Stimulated activated CD4-positive, alpha-beta T cell treated with anti-CD3 and anti-CD28 coated beads, Interleukin-1b, Interleukin-23, amount 100 ng/mL, for 48 hours (primary cell): ENCODE measurements at places on chromosomes 3 and 15.

DNA sequence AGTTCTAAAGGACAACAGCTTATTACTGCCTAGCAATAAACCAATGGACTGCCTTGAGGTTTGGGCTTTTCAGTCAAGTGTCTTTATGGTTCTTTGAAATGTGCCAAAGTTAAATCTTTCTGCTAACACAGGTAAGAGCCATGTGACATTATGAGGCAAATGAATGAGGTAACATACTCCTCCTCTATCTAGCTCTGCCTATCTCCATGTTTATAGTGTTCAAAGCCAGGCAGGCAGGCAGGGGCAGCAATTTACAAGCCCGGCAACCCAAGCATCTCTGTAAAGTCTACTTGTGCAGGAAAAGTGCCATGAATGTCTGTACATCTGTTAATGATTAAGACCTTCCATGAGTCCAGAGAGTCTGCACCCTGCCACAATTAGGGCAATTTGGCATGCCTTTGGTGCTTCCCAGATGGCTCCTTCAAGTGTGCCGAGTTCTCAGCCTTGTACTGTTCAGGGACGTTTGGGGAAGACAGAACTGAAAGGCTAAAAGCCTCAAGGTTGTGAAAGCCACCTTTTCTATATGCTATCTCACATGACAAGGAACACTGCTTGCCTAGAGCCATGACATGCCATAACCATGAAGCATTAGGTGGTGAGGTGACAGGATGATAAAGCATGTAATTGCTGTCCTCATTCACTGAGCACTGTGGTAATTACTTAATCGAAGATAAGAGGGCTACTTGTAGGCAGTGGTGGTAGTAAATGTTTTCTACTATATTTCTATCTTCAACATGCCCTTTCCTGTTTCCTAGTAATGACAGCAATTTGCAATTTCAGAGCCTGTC is 41.4 kb upstream of the EIF1B start:
- DNase-seq: no peak

DNA sequence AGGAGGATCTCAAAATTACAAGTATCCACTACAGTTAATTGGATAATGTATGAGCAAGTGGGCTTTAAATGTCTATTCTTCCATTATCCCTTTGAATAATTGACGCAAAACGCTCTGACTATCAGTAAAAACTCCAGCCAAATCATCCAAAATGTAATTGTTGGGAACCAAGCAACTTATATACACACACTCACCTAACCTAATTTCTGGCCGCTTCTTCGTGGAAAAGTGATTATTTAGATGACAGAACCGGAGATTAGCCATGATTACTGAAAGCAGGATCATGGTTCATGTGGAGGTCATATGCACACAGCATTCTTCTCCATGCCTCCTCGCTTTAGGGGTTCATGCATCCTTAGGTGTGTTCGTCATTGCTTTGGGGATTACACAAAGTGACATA is 992.4 kb downstream of the NAALADL2 start:
- no peak for DNase-seq

GRCh38 chr15:62940755-62941361 is 101.7 kb upstream of the TPM1 start:
- DNase-seq: peak; percentile 39

- DNase-seq: no peak
Observed at GRCh38 chr3:59256230-59256629, 206.4 kb upstream of the CFAP20DC start.

- no peak for DNase-seq
Observed at GRCh38 chr3:42635111-42635510, 18.4 kb upstream of the ZBTB47 start.

GRCh38 chr3:19596408-19596807 is 337.6 kb downstream of the EFHB start:
- DNase-seq: no peak

DNA sequence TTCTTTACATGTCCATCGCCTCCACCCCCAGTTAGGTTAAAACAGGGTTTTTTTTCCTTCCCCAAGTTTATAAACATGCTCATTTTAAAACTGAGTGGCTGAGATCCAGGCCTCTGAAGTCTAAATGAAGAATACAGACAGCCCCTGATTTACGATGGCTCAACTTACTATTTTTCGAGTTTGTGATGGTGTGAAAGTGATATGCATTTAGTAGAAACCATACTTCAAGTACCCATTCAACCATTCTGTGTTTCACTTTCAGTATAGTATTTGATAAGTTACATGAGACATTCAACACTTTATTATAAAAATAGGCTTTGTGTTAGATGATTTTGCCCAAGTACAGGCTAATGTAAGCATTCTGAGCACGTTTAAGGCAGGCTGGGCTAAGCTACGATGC is 30.5 kb upstream of the GNB5 start:
- no peak for DNase-seq

GRCh38 chr3:114351123-114351821 is 57.4 kb downstream of the TIGIT start:
- no peak for DNase-seq

DNA sequence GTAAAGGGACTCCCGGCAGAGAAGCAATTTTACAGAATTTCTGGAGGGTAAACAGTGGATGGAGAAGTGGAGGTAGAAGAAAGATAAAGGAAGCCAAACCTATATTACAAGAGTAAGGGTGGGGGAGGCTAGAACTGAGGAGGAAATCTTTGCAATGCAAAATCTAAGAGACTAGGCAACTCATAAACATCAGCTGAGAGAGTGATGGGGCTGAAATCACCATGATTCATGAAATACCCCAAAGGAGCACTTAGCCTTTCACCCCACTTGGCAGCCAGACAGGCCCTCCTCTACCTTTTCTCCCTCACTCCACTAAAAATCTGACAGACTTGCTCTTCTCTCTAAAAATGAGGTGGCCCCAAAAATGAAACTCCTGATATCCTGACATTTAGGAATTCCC is 19.5 kb upstream of the ZBTB38 start:
- no peak for DNase-seq

DNA sequence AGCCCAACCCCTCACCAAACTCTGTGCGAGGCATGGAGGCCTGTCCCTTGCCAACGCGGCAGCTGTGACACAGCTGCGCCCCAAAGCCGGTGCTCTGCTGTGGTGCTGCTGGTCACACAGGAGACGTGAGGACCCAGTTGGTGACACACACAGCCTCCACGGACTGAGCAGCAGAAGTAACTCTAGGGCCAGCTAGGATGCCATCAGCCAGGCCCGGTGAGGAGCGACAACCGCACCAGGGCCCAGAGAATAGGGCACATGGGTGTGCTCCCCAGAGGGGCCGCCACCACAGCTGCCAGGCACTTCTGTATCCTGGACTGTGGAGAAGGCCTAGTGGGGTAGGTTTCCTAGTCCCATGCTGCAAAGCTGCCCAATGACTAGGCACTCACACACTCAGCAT is 10.7 kb downstream of the ZXDC start:
- no peak for DNase-seq

DNA sequence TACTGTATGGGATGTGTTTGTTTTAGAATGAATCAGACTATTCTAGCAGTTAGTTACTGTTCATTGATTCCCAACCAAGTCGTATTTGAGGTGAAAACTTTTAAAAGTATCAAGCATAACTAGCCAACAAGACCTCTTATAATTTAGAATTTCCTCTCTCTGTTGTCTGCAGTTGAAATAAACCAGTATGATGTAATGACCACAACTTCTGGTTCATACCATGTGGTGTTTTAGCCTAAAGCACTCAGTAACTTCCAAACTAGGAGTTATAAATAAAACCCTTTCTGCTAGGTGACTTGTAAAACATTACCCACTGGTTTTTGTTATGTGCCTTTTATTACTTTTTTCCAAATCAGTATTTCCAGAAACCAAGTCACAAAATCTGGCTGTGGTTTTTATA is 19.8 kb upstream of the P2RY12 start:
- DNase-seq: no peak

GRCh38 chr3:69005071-69005790 is 8.3 kb downstream of the EOGT start:
- DNase-seq: no peak

DNA sequence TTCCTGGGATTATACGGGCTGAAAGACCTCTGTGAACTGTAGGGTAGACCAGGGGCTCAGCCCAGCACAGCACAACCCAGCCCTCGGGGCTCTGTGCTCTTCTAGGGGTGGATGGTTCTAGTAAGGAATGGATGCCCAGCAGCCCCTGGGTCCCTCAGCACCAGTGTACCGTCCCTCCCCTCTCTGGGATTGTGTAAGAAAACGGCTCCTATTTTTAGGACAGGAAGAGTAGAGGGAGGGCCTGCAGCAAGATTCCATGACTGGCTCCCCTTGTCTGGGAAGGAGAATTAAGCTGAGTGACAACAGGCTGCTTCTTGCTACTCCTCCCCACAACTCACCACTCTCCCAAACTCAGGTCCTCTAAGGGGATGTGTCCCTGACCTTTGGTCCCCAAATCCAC is 270.8 kb upstream of the TOPAZ1 start:
- no peak for DNase-seq

DNA sequence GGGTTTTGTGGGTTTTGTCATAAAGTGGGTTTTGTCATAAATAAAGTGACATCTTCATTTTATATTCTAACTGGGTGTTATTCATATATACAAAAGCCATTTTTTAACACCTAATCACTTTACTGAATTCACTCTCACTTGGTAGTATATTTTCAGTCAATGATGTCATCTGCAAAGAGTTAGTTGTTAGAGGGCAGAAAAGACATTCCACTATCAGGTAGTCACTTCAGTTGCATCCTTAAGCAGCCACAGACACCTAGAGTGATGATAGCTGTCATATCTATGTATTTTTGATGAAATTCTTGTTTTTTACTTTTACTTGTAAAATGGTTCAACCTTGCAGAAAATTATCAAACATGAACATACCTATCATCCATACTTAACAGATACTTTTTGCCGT is 89.0 kb downstream of the DHX36 start:
- DNase-seq: no peak

DNA sequence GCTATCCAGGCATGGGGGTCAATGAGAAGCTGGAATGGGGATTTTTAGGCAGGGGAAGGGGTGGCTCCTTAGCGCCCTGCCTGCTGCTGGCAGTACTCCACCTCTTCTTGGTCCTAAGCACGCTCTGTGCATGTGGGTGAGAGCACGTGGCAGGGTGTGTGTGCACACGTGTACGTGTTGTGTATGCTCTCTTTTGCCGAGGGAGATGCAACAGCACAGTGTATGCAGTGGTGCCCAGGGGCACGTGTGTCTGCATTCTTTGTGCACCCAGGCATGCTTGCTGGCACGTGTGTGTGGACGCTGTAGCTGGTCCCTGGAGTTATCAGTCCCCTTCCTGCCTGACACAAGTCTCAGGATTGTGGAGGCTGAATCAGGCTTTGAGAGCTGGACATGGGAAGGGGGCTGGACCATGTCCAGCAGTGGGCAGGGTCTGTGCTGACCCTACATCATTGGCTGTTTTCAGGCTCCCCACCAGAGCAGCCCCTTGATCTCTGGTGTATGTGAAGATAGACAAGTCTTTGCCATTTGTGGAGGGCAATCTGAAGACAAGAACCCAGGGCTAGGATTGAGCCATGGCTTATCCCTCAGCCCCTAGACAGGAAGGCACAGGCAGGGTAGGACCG is 1.9 kb upstream of the CAMKV start:
- DNase-seq: no peak

DNA sequence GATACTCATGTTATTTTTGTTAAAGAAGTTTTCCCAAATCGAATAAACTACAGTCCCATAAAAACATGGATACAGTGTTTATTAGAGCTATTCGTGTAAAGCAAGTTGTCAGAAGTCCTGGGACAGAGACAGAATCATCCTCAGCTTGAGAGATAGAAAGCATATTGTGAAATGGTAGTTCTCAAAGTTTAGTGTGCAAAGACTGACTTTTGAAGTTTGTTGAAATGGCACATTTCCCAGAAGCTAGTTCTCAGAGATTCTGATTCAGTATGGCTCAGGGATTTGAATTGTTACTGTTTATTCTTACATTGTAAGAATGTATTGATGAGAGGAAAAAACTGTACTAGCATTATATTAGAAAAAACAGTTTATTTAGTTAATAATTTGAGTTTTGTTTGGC is 22.1 kb downstream of the GABRR3 start:
- DNase-seq: no peak

GRCh38 chr15:79495775-79496174 is 63.6 kb downstream of the MINAR1 start:
- DNase-seq: no peak

DNA sequence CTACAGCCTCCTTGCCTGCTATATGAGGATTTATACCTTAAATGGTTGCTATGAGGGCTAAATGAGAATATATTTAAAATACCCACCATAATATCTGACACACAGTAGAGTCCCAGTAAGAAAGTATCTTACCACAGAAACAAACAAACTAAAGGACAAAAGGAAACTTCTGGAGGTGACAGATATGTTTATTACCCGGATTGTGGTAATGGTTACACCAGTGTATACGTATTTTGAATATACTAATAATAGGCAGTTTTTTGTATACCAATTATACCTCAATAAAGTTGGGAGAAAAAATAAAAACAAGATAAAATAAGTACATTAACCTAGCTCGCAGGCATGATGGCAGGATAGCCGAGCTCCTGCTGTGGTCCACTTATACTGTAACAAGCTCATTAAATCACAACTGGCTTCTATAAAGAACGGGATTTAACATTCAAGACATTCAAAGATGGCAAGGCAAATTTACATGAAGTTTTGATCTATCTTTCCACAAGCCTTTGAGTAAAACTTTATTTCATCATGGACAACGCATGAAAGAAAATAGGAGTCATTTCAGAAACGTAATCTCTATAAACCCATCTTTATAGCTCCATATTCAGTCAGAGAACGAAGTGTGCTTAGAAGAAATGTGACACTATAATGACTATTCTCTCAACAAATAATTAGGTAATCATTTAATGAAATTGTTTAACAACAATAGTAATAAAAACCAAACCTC is 1.5 kb downstream of the RPN1 start:
- no peak for DNase-seq

DNA sequence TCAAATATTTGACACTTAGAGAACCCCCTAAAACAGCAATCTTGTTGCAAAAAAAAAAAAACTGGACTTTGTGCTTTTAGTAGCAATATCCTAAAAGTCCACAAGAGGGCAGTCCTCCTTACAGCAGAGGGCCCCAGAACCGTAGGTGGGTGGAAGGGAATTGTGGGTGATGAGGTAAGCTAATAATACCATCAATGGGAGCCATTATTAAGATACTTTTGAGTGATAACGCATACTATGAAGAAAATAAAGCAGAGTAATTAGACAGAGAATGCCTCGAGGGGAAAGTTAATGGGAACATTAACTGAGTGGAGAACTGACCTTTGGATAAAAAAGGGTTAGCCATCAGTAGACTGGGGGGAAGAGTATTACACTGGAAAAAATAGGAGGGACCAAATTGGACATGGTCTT is 229.9 kb downstream of the THRB start:
- DNase-seq: no peak

DNA sequence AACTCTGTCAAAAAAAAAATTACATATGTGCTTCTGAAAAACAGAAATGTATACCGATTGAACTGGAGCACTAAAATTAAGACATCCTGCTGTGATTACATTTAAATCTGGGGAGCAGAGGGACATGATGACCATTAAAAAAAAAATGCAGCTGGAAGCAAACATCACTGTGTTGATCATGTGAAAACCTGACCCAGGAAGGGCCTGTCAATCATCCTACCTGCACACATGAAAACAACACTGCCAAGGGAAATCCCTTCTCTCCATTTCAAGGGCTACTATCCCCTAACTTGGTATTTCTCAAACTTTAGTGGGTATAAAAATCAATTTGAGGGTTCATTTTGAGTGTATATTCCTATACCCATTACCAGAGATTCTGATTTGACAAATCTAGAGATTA is 719.9 kb upstream of the CBLB start:
- DNase-seq: no peak

GRCh38 chr15:82750831-82751180 is 41.1 kb upstream of the AP3B2 start:
- DNase-seq: no peak

- no peak for DNase-seq
Observed at GRCh38 chr3:32872487-32873382, 54.9 kb downstream of the TRIM71 start.
